Urinary bladder (tissue), 4 donors: ENCODE measurements at places on chromosomes 16 and 17.

DNA sequence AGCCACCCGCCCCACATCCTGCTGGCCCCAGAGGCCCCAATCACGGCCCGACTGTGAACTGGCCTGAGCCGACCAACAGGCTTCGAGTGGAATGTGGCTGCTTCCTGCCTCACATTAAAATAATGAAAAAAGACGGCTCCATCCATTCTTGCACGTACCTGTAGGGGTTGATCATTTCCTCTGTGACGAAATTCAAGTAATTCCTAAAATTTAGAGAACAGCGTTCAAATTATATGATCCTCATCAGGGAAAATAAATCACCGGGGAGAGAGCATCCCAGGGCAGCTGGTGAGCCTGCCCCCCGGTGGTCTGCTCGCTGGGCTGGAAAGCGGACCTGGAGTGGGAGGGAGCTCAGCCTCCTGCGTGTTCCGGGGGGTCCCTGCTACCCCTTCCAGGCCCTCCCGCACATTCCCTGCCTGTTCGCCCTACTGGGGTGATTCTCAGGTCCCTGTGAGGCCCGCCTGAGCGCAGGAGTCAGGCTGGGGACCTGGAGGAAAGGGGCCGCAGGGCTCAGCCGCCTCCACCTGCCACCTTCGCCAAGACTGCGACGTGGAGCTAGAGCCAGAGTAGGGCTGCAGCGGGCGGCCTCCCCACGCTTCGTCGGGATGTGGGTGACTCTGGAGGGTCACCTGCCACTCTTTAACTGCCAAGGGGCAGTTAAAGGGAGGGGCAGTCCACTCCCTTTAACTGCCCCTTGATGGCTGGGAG is 28.9 kb downstream of the SLC7A5 start:
- DNase-seq, result no peak

GRCh38 chr16:750485-750884 is 9.7 kb upstream of the CIAO3 start:
- DNase-seq, result no peak

GRCh38 chr16:85425074-85425662 is 188.0 kb upstream of the GSE1 start:
- no peak for DNase-seq

- no peak for DNase-seq
Measured at GRCh38 chr16:77574867-77575624, 140.2 kb upstream of the ADAMTS18 start.

- no peak for DNase-seq
Measured at GRCh38 chr17:28221751-28222414, 97.1 kb upstream of the TMEM97 start.

- DNase-seq, result no peak
Measured at GRCh38 chr17:64110379-64111152, 19.4 kb downstream of the ERN1 start.

DNA sequence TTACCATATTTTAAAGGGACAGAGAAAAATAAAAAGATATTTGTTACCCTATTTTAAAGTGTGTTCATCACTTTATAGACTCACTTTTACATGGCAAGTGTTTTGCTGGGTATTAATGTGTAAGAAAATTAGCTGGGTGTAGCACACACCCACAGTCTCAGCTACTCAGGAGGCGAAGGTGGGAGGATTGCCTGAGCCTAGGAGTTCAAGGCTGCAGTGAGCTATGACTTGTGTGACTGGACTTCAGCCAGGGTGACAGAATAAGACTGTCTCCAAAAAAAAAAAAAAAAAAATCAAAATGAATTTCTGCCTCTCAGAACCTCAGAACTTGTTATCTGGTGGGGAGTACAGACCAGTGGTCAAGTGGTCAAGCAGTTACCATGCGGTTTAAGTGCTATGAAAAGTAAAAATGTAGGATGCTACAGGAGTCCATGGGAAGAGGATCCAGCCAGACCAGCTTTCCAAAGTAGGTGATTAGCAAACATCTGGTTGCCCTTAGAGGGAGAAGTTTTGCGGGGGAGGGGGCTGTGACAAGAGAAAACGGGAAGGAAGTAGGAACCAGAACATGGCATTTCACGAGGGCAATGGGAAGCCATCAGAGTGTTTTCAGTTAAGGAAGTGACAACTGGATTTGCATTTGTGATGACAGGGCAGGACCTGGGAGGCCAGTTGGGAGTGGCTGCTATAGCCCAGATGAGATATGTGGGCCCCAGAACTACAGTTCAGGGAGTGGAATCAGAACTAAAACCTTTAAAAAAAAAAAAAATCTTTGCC is 13.9 kb downstream of the CNEP1R1 start:
- no peak for DNase-seq

DNA sequence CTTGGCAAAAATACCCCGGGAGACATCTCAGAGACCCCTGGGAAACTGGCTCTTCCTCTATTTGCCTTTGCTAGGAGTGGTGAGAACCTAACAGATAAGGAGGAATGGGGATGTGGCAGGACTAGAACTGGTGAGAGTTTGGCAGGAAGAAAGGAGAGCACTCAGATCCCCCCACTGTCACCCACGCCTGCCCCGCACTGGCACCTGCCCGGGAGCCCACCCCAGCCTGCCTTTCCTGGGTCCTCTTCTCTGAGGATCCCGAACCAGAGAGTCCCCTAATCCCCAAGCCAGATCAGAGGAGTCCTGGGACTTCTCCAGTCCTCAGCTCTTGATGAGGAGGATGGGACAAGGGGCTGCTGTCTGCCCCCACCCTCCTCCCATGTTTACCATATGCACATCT is 3.7 kb downstream of the KCNH6 start:
- no peak for DNase-seq
